Stimulated activated CD4-positive, alpha-beta T cell treated with anti-CD3 and anti-CD28 coated beads, Interleukin-15, amount 100 ng/mL, for 1 hour (primary cell): ENCODE measurements at places on chromosomes 5 and 9.

GRCh38 chr5:180141068-180141660, 67.8 kb downstream of the RASGEF1C start:
- DNase-seq: no peak

GRCh38 chr5:97043511-97043910, 98.9 kb downstream of the LIX1 start:
- no peak for DNase-seq

DNA sequence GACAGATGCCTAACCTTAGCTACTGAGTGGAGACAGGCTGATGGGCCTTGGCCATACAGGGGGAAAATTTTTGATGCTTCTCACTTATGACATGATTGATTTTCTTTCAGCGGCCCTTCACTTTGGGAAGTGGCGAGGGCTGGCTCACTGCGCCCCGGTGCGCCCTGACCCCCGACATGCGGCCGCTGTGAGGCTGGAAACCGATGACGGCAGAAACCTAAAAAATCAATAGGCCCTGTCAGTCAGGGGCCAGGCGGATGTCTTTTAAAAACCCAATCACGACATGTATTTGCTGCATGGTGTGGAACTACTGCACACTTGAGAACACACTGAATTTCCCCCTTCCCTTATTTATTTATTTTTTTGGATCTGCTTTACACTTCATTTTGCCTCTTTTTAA, 121.7 kb downstream of the EBF1 start:
- no peak for DNase-seq

GRCh38 chr5:68074048-68074632, 141.4 kb upstream of the PIK3R1 start:
- no peak for DNase-seq

DNA sequence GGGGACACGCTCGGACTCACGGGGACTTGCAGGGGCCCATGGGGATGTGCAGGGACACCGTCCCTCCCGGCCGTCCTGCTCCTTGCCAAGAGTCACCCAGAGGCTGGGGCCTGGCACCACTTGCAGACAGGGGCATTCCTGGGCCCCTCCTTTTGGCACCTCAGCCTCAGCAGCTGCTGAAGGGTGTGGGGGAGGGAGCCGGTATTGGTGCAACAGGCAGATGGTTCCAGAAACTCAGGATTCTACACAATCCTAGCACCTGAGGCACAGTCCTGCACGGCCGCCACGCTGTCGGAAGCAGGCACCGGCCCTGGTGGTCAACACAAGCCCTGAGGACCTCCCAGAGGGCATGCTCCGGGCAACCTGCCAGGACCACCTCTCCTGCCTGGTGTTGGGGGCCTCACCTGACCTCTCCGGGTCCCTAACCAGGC, 19.3 kb upstream of the SLC12A7 start:
- no peak for DNase-seq

DNA sequence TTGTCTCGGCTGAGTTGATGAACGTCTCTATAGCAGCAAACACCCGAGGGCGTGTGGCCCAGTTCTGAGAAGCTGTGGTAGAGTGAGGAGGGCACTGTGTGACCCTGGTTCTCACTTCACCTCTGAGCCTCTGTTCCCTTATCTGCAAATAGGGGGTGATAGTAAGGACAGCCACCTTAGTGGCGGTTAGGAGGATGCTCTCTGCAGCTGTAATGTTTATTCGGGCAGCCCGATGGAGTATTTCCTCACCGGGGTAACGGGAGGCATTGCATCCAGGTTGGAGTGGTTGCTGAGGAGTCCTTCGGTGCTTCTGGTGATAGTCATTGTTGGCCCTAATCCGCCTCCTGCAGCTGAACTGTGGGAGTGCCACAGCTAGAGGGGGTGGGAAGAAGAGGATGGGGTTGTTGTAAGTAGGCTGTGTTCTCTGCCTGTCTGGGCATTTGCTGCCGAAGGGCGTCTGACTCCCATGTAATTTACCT, 13.9 kb downstream of the PRRC2B start:
- DNase-seq: no peak

- DNase-seq: no peak
Observed at GRCh38 chr5:138015916-138016315, 17.0 kb downstream of the FAM13B start.
